ENCODE measurements at places on chromosomes 2 and 18.

- no peak for DNase-seq
Observed at GRCh38 chr2:41187376-41188122, 735.7 kb upstream of the SLC8A1 start.

GRCh38 chr2:221262651-221263050, 309.5 kb downstream of the EPHA4 start:
- no peak for DNase-seq

DNA sequence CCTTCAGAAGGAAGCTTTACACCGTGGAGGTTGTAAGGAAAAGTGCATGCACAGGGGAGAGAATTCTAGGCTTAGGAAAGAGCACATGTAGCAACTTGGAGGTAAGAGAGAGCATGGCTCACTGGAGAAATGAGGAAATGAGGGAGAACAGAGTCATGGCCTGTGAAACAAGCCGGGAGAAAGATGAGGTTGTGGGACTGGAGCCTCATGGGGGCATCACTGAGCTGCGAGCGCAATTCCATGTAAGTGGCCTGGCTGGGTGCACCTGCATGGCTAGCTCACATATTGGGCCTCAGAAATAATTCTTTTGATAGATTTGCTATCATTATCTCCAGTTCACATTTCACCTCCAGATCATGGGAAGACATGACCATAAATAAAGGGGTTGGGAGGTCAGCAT, 785.5 kb upstream of the RAB6C start:
- DNase-seq, result no peak

DNA sequence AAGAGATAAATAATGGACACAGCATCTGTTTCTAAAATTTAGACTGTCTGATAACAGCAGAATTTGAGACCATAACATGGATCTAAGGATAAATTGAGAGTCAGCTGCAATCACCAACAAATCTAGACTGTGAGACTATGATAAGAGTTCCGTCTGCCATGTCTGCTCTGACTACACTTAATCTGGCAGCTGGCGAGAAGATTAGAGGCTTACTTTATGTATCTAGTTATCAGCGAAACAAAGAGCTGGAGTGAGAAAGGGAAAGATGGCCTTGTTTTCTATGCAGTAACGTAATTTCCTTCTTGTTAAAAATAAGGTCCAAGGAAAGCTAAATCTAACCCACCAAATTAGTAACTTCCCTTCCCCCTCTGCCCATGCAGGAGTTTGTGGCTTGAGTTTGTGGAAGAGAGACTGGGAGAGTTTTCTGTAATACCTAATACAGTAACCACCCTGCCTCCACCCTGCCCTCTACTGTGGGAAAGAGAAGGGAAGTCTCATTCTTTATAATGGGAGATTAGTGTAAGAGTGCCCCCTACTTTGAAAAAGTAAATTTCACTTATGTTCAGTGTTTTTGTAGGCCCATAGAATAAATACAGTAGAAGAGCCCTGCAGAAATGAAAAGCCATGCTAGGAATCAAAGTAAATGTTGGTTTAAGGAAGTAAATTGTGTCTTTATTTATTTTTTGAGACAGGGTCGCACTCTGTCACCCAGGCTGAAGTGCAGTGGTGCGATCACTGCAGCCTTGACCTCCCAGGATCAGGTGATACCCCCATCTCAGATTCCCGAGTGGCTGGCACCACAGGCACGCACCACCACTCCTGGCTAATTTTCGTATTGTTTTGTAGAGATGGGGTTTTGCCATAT, 27.5 kb downstream of the EML4 start:
- DNase-seq, result no peak

DNA sequence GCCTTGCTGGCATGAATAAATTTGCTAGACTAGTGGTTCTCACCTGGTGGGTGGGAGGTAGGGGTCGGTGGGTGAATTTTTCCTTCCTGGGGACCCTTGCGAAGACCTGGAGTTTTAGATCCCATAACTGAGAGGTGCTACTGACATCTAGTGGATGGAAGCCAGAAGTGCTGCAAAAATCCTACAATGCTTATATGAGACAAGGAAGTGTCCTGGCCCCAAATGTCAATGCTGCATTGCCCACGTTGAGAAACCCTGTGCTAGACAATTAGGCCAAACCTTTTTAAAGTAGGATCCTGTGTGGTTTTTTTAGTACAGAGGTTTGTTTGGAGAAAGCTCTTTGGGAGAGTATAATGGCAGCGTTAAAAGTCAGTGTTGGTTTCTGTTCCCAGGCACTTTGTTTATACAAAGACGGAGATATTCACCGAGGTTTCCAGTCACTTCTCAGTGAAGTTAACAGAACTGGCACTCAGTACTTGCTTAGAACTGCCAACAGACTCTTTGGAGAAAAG, 9.6 kb downstream of the SERPINB8 start:
- DNase-seq, result no peak

DNA sequence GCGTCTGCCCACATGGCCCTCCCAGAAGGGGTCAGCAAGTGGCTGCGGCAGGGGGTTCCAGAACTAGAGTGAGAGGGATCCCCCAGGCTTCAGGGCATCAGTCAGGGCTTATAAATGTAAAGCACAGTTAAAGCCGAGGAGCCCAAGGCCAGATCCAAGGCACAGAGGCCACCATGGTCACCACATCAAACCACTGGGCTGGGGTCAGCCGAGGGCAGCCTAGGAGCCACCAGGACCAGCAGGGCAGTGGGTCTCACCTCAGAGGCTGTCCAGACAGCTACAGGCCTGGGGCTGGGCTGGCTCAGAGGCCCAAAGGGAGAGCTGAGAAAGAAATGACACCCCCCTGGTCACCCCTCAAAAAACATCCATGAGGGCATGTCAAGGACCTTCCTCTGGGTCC, 188.5 kb downstream of the INHBB start:
- DNase-seq, result no peak

- no peak for DNase-seq
Observed at GRCh38 chr2:172372436-172372835, 55.0 kb upstream of the ITGA6 start.

GRCh38 chr18:32661486-32662299, 111.1 kb downstream of the KLHL14 start:
- no peak for DNase-seq

DNA sequence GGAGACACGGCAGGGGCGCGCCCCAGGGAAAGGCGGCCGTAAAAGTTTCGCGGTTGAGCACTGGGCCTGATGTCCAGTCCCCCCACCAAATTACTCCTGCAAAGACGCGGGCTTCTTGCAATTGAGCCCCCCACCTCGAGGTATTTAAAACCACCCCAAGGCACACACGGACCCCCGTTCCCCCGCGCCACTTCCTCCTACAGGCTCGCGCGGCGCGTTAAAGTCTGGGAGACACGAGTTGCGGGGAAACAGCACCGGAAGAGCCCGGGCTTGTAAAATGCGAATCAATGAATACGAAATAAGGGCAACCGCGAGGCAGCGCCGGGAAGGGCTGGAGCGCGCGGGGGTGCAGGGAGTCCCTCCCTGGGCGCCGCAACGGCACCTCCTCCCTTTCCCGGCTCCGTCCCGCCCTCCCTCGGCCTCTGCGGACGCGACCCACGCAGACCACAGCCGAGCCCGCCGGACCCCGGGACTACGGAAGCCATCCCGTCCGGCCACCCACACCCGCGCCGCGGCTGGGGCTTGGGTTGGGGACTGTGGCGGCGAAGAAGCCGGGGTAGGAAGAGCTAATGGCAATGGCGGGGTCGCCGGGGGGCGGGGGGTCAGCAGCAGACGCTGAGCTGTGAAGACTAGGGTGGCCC, 918 bp upstream of the NETO1 start:
- no peak for DNase-seq

GRCh38 chr2:86372641-86373502, 35.4 kb upstream of the REEP1 start:
- no peak for DNase-seq

GRCh38 chr2:181578829-181579228, 78.1 kb downstream of the CERKL start:
- no peak for DNase-seq

DNA sequence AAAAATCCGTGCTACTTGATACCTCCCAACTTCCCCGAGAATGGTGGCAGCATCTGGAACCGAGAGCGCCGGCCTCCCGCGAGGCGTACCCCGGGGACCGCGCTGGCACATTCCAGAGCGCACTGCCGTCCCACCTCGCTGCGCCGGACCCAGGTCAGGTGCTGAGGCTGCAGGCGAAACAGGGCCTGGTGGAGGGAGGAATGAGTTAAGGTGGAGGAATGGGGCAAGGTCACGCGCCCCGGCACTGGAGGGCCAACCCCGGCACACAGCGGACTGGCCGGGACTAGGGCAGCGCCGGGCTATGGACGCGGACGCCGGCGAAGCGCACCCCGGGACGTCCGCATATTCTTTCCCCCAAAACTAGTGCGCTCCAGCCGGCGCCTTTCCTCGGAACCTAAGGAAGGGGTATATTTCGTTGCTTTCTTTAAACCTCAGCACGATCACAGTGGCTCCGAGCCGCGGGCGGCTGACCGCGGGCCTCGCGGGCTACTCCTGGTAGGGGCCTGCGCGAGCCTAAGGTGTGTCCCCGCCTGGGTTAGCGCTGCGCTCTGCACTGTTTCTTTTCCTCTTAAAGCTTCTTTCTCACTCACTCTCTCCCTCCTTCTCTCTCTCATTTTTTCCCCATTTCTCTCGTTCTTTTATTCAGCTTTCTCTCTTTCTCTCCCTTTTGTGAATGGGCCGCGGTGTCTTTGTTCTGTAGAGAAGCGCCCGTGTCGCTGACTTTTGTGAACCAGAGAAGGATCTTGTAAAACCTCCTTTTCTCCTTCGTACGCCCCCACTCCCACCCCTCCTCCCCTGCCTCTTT, 2.1 kb upstream of the OTX1 start:
- no peak for DNase-seq

DNA sequence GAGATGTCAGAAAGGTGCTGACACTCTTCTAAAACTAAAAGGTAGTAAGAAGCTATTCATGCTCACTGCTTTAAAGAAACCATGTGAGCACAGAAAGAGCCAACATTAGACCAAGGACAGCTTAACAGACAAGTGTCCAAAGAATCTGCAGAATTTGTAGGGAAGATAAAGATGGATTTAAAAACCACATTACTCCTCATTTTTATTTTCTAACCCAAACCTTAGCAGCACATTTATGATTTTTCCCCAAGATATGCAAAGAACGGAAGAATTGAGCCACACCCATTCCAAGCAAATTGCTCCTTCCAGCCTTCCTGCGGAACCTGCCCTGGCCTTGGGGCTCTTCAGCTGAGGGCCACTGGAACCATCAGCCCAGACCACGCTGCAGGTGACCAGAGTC, 26.9 kb downstream of the MBP start:
- DNase-seq, result no peak

- no peak for DNase-seq
Observed at GRCh38 chr18:35969676-35970075, 2.8 kb upstream of the RMP24 start.

DNA sequence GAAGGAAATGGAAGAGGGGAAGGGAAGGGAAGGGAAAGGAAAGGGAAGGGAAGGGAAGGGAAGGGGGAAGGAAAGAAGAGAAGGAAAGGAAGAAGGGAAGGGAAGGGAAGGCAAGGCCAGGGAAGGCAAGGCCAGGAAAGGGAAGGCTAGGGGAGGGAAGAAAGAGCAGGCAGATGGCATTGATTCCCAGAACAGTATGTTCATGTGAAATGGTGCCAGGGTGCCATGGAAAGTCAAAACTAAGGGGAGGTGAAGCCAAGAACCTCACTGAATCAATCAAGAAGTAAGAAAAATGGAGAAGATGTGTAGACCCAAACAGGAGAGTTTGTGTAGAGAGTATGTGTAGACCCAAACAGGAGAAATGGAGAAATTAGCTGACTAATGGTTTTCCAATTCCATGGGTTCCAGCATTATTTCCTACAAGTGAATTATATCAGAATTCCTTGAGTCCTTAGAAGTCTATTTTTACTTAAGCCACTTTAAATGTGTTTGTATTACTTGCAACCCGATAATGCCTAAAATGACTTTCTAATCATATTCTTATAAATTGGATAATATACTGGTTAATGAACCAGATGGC, 367.6 kb downstream of the TXNL1 start:
- DNase-seq, result no peak

- DNase-seq, result peak; percentile 40
Observed at GRCh38 chr2:25276569-25277465, 64.9 kb downstream of the DNMT3A start.

DNA sequence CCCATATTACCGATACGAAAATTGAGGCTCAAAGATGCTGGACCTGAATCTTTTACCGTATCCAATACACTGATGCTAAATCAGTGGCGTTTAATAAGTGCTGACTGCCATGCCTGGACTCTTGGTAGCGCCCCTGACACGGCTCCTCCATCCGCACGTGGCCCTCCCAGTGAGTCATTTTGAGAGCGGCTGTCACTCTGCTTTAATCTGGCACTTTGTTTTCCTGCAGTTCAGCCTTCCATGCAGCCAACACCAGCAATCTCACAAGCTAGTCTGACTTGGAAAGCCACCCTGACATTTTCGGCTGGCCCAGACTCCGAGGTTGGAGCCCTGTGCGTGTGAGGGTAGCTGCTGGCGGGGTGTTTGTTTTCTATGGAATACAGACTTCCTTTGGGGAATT, 155.1 kb upstream of the LMAN1 start:
- DNase-seq, result no peak

DNA sequence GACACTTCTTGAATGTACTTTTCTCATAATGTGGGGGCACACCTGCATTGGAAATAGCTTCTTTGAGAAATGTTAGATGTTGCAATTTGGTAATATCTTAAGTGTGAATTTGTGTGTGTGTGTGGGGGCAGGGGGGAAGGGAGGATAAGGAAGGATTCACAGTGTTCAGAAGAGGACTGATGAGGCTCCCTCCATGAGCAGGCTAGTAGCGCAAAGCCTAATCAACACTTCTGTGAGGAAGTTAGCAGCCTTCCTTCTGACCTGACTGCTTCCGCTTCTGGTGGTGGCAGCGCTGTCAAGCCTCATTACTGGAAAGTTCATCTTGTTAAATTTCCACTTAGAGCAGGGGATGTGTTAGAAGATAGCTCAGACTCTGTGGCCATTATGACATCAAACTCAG, 295.4 kb upstream of the SPRED2 start:
- no peak for DNase-seq

- DNase-seq, result no peak
Observed at GRCh38 chr2:164754157-164755093, 87.2 kb downstream of the COBLL1 start.

DNA sequence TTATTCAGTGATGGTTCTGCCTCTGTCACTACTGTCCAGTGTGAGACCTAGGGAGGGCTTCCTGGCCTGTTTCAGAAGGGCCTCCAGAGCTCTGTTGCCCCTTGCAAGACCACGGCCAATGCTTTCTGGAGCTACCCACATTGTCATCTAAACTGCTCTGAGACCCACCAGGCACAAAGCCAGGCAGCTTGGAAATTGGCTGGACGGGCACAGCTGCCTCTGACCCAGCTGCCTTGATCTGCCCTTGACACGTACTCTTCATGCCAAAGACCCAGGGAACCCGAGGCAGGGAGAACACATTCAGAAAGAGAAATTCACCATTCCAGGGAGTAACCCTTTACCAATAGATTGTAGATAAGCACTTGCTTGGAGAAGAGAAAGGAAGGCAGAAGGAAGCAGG, 183.7 kb upstream of the SIX2 start:
- no peak for DNase-seq

GRCh38 chr18:79971211-79971952, 6.9 kb downstream of the HSBP1L1 start:
- no peak for DNase-seq

GRCh38 chr2:189866296-189866695, 82.0 kb downstream of the PMS1 start:
- DNase-seq, result no peak

All from cortex of kidney (tissue), 1 donor.